ENCODE measurements at places on chromosomes 5 and 9.

DNA sequence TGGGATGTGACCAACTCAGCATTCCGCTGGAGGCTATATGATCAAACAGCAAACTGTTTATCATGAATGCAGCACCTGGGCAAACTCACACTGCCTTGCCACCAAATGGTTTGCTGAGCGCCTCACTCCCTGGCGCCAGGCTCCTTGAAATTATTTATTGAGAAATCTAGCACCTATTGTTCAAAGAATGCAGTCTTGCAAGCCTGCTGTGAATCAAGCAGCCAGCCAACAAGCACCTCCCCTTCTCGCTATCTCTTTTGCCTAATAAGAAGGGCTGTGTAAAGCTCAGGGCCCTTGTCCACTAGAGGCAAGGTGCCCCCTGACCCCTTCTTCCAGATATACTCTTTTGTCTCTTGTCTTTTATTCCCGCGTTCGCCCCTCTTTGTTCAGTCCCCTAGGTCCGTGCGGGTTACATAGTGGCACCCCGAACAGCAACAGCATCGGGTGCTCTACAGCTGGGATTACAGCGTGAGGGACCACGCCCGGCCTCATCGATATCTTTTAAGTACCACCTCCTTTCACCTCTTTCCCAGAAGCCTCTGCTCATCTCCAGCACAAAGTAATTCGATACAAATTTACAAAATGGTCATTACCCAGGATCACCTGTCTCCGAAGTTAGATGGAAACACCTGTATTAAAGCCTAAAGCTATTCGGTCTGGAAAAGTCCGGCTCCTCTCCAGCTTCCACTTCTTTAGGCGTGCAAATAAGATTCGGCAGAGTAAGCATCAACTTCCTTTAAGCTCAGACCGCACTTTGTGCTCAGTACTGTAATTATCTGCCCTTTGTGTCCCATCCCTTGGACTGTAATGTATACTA is 896 bp downstream of the RIGI start:
- DNase-seq, result no peak

DNA sequence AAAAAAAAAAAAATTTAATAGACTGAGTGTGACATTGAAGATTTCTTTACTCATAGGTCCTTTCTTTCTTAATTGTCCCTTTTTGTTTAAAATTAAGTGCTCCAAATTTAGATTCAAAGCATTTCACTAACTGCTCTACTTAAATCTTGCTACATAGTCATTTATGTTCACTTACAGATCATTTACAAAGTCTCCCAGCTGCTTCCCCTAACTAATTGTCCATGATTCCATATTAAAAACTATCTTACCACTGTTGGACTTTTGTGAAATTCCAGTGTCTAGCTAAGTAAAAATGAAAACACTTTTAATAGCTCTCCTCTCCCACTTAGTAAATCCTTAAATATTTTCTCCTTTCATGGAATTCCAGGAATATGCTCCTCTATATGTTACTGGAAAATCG is 850.5 kb downstream of the NR2F1-AS1 start:
- DNase-seq, result no peak

GRCh38 chr5:10308844-10309243 is 1.1 kb upstream of the CMBL start:
- no peak for DNase-seq

- DNase-seq, result no peak
Measured at GRCh38 chr9:85738509-85738908, 3.2 kb downstream of the AGTPBP1 start.

DNA sequence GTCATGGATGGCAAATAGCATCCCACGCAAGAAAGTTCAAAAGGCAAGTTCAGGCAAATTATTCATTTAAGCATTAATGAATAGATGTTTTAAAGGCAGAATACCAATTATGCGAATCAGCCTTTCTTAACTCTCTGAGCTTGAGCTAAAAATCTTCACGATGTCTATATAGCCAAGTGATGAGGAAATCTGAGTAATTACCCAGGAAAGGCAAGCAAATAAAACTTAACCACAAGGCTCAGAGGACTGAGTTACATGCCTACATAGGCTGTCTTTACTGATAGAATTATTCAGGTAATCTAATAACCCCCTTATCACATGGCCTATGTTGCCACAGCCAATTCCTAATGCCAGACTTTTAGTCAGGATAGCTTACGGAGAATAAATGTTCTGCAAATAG is 120.8 kb upstream of the MTAP start:
- DNase-seq, result no peak

GRCh38 chr5:166427211-166427610 is 1864.2 kb upstream of the WWC1 start:
- no peak for DNase-seq

- DNase-seq, result no peak
Measured at GRCh38 chr5:173689737-173690360, 73.4 kb upstream of the BOD1 start.

- DNase-seq, result no peak
Measured at GRCh38 chr5:101605700-101606099, 690.4 kb downstream of the SLCO4C1 start.

- no peak for DNase-seq
Measured at GRCh38 chr9:32603914-32604852, 31.2 kb upstream of the NDUFB6 start.

- DNase-seq, result no peak
Measured at GRCh38 chr5:140242099-140242498, 60.8 kb downstream of the PFDN1 start.

GRCh38 chr5:79547429-79547822 is 33.5 kb upstream of the HOMER1 start:
- DNase-seq, result no peak

DNA sequence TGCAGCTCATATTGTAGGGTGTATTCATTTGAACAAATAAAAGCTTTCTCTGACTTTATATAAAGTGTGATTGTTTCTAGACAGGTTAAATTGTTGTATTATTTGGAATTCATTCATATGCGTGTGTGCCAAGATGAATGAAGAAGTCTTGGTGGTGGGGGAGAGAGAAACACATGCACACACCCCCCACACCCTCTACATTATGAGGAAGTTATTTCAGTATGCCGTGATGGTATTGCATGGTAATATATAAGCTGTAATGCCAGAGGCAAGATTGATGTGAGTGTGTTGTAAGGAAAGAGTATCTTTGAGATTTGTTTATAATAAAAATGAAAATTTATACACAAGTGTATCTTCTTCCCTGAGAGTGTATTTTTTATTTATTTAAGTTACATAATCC is 71.0 kb downstream of the IPO11 start:
- DNase-seq, result no peak

DNA sequence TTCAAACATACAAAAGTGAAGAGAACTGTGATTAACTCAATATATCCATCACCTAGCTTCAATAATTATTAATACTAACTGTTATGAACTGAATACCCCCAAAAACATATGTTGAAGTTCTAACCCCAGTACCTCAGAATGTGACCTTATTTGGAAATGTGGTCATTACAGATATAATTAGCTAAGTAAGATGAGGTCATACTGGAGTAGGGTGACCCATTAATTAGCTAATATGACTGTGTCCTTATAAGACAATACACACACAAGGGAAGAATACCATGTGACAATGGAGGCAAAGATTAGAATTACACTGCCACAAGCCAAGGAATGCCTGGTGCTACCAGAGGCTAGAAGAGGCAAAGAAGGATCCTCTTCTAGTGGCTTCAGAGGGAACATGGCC is 7.8 kb downstream of the RRAGA start:
- DNase-seq, result no peak

DNA sequence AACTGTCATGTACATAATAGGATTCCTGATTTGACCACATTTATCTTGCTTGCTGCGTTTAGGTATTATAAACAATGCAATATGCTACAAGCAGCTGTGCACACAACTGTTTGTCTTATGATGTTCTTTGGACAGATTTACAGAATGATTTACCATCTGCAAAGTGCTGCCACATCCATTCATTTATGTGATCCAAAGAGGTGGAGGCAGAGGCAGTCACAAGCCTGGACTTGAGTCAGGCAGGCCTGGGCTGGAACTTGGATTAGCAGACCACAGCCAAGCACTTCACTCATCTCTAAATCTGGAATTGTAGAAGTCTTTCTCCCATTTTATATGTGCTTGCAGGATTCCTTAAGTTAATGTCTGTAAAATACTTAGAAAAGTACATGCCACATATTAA is 149.0 kb downstream of the INSYN2B start:
- no peak for DNase-seq

DNA sequence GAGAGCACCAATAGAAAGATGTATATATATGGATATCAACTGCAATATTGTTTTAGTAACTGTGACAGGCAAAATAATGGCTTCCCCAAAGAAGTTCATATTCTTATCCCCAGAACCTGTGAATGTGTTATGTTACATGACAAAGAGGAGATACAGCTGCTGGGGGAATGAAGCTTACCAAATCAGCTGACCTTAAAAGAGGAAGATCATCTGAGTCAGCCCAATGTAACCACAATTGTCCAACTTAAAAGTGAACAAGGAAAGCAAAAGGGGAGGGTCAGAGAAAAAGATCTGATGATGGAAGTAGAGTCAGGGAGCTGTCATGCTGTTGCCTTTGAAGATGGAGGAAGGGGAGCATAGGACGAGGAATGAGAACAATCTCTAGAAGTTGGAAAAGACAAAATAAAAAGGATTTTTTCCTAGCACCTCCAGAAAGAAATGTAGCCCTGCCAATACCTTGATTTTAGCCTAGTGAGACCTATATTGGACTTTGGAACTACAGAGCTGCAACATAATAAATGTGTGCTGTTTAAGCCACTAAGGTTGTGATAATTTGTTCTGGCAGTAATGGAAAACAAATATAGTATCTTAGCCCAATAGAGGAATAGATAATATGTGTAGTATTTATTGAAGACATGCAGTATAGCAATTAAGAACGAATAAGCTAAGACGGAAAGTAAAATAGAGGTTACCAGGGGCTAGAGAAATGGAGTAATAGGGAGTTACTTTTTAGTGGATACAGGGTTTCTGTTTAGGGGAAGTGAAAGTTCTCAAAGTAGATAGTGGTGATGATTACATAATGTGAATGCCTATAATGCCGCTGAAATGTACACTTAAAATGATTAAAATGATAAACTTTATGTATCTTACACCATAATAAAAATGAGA is 115.9 kb downstream of the PIK3R1 start:
- DNase-seq, result no peak

GRCh38 chr9:94703488-94704140 is 22.9 kb upstream of the AOPEP start:
- no peak for DNase-seq

GRCh38 chr5:132438917-132439316 is 51.7 kb downstream of the IRF1 start:
- no peak for DNase-seq

DNA sequence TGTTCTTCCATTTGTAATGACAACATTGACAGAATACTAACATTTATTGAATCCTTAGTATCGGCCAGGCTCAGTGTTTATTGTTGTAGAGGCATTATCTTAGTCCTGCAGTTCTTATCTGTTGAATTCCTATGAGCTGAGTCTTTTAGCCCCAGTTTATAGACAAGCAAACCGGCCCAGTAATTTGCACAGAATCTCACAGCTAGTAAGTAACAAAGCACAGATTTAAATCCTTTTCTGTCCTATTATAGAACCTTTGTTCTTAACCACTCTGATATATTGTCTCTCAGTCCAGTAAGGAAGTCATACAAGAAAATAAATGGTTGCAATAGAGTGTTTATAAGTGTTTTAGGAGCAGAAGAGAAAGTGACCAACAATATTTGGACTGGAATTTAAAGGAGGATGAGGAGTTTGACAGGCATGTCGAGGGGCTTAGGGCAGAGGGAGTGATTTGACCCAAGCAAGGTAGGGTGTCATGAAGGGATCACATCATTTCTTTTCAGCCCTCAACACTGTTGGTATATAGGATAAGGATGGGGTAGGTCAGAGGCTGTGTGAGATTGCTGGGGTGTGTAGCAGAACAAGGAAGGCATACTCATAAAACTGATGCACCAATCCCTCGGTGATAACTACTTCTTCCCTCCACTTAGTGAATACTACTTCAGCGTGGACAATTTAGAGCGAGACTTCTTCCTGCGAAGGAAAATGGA is 39.5 kb downstream of the LARP1 start:
- no peak for DNase-seq

- no peak for DNase-seq
Measured at GRCh38 chr5:171678646-171679045, 107.0 kb upstream of the SMIM23 start.

DNA sequence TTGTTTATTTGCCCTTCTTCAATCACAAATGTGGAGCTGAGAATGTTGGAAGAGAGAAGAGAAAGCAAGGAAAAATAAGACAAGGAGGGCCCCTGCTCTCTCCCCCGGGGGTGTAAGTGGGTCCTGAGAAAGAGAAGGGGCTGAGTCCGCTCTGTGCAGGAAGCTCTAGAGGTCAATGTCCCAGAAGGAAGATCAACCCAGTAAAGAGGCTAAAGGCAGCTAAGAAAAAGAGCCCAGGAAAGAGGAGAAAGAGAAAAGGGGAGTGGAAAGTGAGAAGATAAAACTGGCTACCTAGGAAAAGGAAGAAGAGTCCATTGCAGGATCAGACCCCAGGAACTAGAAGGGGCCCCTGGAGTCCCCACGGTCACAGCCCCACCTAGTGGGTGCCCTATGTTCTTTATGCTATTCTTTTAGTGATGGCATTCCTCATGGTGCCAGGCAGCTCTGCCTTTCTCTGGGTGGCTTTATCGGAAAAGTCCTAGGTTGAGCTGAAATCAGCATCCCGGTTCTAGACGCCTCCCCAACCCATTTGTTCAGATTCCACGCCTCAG is 583.4 kb downstream of the ACTL7B start:
- no peak for DNase-seq

DNA sequence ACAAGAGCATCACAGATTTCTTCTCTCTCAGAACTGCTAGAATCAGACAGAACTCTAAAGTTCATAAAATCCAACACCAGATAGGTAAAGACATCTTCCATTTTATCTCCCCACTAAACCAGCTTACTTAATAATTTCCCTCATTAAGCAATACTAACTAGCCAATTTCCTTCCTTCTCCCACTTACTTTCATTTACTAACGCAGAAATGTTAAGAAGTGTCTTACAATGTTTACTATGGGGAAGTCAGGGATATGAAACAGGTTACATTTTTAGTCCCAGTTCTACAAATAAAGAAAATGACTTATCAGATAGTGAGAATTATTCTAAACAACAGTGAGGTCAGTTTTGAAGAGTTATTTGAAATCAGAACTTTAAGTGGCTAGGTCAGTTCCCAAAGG is 236.5 kb downstream of the FBXL17 start:
- no peak for DNase-seq

DNA sequence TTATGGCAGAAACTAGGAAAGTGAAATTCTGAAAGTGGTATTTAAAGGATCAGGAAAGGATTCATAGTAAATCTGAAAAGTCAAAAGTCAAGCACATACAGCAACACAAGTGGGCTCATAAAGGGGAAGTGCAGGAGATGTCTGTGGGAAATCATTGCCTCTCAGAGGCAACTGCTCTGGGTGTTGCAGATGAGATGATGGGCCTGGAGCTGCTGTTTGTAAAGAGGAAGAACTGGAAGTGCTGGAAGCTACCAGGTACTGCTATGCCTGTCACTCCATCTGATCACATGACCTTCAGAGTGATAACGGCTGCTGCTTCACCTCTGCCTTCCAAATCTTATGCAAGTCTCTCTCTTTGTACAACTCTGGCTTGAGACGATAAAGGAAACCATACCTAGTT is 55.9 kb downstream of the ADRB2 start:
- DNase-seq, result no peak

GRCh38 chr9:37949576-37949975 is 45.6 kb upstream of the SLC25A51 start:
- DNase-seq, result no peak

All from stimulated activated CD4-positive, alpha-beta T cell treated with anti-CD3 and anti-CD28 coated beads, Interleukin-4, amount 100 ng/mL, for 4 hours (primary cell).